ENCODE measurements at places on chromosomes 7 and 10.

- no peak for DNase-seq
Measured at GRCh38 chr7:77439572-77439971, 23.4 kb upstream of the GSAP start.

DNA sequence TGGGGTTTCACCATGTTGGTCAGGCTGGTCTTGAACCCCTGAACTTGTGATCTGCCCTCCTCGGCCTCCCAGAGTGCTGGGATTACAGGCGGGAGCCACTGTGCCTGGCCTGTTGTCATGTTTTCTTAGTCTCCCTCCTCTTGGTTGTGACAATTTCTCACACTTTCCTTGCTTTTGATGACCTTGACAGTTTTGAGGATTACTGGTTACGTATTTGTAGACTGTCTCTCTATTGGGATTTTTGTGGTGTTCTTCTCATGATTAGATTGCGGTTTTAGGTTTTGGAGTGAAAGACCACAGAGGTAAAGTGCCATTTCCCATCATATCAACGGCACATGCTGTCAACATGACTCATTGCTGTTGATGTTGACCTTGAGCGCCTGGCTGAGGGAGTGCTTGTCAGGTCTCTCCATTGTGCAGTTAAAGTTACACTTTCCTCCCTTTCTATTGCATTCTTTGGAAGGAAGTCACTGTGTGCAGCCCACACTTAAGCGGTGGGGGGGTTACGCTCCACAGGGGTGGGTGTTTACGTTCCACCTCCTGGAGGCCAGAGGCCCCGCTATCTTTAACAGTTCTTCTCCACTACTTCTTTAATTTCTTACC lies 10.8 kb downstream of the NEURL1 start:
- peak; percentile 52 for DNase-seq

GRCh38 chr10:75003891-75004290 lies 107.6 kb upstream of the SAMD8 start:
- DNase-seq: no peak

DNA sequence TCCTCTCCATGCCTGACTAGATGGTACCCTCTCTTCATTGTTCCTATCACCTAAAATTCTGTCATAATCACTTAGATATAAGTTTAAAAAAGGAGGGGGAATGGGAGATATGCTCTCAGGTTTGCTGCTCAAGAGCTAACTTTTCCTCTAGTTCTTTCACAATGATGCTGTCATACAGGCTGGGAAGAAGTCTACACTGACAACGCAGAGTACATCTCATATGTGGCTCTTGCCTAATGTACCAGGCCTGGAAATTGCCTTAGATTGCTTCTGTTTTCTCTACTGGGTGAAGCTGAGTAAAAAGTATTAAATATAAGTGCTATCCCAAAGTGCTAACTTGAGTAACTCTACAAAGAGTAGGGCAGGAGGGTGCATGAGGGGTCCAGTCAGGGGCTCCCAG lies 43.8 kb upstream of the BET1 start:
- DNase-seq: no peak

DNA sequence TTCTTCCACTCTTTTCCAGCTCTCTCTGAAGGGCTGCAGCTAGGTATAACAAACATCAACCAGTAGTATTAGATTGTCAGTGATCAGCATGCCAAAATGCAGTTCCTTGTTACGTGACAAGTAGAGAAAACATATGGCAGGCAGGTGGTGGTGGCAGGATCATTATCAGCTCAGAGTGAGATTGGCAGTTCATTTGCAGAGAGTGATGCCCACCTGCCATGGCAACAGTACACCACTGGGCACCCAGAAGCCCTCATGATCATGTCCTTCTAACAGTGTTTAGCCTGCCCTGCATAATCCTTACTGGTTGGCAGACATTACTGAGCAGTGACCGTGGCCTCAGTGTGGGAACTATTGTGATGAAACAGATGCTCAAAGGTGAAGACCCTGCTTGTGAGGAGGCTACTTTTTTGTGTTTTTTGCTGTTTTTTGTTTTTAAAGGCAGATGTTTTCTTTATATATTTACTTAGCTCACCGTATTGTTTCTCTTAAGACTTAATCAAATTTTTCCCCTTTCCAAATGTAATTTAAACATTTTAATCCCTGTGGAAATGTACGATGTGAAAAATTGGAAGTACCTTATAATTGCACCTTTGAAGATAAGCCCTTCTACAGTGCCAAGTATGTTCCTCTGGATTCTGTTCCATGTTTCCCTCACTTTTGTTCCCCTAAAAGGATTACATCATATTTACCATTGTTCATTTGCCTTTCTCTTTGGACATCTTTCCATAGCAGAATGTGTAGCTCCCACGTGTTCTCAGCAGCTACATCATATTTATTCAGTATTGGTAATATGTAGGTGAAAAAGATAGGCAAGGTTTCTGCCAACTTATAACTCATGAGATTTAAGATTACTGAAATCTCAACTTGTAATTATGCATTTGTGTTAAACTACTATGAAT lies 179.6 kb downstream of the SND1 start:
- no peak for DNase-seq

DNA sequence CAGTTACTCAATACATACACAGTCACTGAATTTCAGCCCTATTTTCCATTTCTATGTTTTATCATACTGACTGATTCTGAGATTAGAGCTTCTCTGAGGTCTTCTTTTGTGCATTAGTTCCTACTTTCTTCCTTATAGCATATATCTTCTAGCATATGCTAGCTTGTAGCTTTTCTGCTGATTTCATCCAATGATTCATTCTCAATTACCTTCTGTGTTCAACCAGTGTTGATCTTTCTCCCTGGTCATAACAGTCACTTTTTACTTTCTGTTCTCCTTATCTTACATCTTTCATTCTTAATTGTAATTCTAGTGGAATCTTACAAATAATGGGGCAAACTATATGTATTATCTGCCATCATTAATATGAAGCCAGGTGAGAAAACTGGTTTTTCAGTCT lies 159.5 kb upstream of the HGF start:
- no peak for DNase-seq

GRCh38 chr7:91949221-91950009 lies 8.8 kb downstream of the AKAP9 start:
- no peak for DNase-seq

GRCh38 chr7:23422909-23423308 lies 47.4 kb downstream of the IGF2BP3 start:
- no peak for DNase-seq

DNA sequence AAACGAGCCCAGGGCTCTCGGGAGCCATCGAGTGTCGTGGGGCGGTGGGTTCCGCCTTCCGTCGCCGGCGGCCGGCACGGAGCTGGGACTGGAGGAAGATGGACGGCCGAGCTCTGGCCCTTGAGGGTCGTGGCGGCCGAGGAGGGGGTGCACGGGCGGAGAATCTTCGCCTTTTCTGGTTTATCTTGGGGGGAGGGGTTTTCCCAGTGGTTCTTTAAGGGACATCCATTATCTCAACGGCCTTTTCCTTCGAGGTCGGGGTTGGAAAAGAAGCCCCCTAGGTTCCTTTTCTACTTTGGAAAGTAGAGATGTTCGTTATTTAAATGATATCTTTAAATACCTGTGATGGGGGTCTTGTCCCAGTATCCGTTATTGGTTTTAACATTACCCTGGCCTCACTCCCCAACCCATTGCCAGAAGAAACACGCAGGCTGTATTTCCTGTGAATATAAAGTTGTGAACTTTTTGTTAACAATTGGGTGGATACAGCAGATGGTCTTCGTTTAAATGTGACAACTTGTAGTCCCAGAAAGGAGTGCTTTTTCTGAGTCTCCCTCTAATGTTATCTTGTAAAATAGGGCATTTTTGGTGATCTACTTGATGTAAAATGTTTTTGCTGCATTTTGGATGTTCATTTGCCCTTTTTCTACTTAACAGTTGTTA lies 765 bp downstream of the CCAR1 start:
- DNase-seq: no peak

GRCh38 chr7:92161271-92161670 lies 17.7 kb downstream of the LRRD1 start:
- no peak for DNase-seq

DNA sequence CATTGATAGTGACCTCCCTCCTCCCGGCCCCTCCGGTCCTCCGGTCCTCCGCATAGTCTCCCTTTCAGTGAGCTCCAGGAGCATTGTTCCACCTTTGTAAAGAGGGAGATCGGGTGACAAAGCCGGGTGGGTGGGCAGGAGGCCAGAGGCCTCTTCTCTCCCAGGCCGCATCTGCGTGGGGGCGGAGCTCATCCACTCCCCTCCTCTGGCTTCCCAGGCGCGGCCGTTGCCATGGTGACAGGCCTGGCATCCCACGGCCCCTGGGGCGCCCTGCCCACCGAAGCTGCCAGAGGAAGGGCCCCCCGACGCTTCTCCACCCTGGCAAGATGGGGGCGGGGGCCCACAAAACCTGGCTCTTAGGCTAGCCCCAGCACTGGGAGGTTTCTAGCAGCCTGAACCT lies 4.4 kb upstream of the FZD9 start:
- DNase-seq: peak; percentile 91

GRCh38 chr10:71608819-71609768 lies 110.5 kb downstream of the C10orf105 start:
- DNase-seq: peak; percentile 92

DNA sequence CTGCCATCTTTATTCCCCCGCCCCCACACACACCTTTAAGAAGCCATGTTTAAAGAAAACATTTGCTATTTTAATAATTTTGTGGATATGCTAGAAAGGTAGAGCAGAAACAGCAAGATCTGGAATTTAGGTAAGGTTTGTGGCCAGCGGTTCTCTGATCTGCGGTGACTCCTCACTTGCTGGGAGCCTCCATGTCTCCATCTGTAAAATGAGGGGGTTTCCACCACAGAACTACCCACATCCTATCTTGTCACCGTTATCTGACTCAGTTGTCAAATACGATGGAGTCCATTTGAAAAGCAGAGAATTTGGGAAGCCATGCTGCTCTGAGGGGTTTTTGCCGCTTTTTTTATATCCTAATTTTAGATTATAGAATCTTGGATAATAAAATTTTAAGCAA lies 23.3 kb downstream of the MACC1 start:
- no peak for DNase-seq

GRCh38 chr7:88357294-88357693 lies 50.6 kb upstream of the STEAP4 start:
- DNase-seq: no peak

- no peak for DNase-seq
Measured at GRCh38 chr7:132053871-132054270, 497.4 kb upstream of the PODXL start.

GRCh38 chr7:6205971-6206660 lies 66.3 kb downstream of the CYTH3 start:
- no peak for DNase-seq

- no peak for DNase-seq
Measured at GRCh38 chr7:63072806-63073205, 925.8 kb upstream of the ZNF722 start.

GRCh38 chr7:43905209-43905946 lies 1.0 kb downstream of the URGCP start:
- DNase-seq: no peak

DNA sequence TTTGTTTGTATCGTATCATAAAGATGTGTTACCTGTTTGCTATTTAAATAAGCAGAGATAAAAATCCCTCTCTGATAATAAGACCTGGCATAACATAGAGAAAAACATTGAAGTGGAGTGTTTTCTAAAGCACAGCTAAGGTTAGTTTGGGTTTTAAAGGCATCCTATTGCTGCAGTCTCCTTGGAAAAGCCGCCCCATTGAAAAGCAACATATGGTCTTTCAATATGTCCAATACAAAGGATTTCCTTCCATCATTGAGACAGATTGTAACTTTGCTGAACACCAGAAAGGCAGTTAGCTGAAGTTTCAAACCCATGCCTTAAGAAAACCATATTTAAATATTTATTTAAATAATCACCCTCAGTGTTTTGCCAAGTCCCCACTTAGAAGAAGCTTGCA lies 898.5 kb upstream of the KCND2 start:
- DNase-seq: no peak

DNA sequence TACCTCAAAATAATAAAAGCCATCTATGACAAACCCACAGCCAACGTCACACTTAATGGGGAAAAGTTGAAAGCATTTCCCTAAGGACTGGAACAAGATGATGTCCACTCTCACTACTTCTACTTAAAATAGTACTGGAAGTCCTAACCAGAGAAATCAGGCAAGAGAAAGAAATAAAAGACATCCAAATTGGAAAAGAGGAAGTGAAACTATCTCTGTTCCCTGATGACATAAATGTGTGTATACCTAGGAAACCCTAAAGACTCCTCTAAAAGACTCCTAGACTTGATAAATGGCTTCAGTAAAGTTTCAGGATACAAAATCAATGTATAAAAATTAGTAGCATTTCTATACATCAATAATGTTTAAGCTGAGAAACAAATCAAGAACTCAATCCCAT lies 314.1 kb downstream of the WDR37 start:
- no peak for DNase-seq

GRCh38 chr7:85004402-85004801 lies 182.5 kb downstream of the SEMA3D start:
- no peak for DNase-seq

Data from nephron progenitor cell (in vitro differentiated cells).